Esophagus squamous epithelium (tissue), 5 donors: ENCODE measurements at places on chromosomes 12 and 14.

- DNase-seq, result no peak
These were observed 220.6 kb upstream of the HMGA2 start for GRCh38 chr12:65603438-65604351.

- no peak for DNase-seq
These were observed 87.3 kb downstream of the SUDS3 start for GRCh38 chr12:118463677-118464076.

DNA sequence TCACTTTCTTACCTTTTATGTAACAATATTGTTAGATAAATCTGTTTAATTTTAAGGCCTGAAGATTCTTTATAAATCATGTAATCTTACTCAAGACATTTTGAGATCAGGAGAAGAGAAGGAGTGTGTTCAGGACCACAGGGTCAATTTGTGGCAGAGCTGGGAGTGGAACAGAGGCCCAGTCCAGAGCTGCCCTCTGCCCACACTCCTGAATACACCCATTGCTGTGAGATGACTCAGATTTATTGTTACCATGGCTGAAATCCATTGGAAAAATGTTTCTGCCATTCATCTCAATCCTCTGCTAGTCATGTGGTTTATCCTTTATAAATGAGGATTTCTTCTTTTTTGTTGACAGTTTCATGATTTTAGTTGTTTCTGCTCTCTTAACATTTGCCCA lies 100.5 kb upstream of the STXBP6 start:
- no peak for DNase-seq

- no peak for DNase-seq
These were observed 13.4 kb upstream of the IFI27 start for GRCh38 chr14:94097091-94097490.

- DNase-seq, result no peak
These were observed 28.2 kb downstream of the KLRK1 start for GRCh38 chr12:10361622-10362021.

- no peak for DNase-seq
These were observed at the start of gene LUM for GRCh38 chr12:91111366-91112325. LUM (minus strand) TSS chr12:91111494; CDS start chr12:91108979, 2,515 bp downstream.

GRCh38 chr12:30047516-30048254 lies 263.9 kb upstream of the TMTC1 start:
- no peak for DNase-seq

DNA sequence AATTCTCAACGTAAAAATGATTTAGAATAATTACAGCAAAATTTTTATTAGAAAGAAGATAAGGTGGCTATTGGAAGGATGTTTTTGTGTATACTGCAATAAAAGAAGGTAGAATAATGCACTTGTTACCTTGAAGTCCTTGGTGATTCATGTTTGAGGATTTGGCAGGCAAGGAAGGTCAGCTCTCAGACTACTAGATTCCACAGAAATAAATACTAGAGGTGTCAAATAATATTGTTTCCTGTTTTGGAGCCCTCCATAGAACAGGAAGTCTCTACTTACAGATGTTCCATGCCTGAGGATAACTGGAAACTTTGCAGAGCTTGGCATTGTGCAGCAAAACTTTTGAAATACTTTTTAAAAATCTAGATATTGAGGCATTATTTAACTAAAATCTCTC lies 284.3 kb upstream of the SYT1 start:
- DNase-seq, result no peak

GRCh38 chr12:55626154-55626553 lies 10.5 kb upstream of the OR10P1 start:
- DNase-seq, result no peak

GRCh38 chr12:55877824-55878223 lies 35.1 kb upstream of the MMP19 start:
- no peak for DNase-seq

DNA sequence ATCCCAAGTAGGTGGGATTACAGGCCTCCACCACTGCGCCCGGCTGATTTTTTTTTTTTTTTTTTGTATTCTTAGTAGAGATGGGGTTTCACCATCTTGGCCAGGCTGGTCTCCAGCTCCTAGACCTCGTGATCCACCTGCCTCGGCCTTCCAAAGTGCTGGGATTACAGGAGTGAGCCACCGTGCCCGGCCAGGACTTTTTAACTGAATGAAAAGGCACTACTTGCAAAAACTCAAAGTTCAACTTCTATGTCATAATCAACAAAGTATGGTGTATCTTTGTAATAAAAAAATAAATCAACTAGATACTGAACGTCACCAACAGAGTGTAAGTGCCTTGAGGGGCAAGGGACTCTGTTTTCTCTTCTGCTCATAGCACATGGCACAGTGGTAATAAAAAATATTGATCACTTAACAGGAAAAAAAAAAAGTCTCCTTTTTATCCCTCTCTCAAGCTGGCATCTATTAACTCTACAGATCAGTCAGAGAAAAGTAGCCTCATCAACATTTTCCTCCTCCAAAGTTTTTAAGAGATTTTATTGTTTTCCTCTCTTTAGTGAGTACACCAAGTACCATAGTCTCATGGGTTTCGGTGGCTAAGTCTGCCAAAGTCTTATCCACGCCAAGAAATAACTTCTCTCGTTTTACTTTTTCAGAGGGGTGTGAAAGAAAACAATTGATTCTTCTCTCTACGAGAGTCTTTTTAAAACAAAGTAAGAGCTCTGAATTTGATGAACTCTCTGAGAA lies 10.6 kb upstream of the FOXN3 start:
- no peak for DNase-seq

DNA sequence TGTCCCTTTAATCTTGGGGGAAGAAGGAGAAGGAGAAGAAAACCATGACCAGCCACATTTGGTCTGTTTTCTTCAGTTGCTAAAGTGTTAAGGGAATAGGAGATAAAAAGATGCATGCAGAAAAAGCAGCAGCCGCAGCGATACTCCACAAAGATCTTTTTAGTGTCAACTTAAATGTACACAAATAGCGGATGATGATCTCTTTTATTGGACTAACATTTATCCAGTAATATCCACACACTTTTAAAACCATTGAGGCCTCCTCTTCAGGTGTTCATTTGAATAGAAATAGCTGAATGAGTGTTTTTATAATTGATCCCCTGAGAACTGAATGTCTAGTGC lies 83.5 kb downstream of the PAPOLA start:
- DNase-seq, result no peak

- DNase-seq, result no peak
These were observed 97.1 kb upstream of the NCOR2 start for GRCh38 chr12:124664395-124665111.

DNA sequence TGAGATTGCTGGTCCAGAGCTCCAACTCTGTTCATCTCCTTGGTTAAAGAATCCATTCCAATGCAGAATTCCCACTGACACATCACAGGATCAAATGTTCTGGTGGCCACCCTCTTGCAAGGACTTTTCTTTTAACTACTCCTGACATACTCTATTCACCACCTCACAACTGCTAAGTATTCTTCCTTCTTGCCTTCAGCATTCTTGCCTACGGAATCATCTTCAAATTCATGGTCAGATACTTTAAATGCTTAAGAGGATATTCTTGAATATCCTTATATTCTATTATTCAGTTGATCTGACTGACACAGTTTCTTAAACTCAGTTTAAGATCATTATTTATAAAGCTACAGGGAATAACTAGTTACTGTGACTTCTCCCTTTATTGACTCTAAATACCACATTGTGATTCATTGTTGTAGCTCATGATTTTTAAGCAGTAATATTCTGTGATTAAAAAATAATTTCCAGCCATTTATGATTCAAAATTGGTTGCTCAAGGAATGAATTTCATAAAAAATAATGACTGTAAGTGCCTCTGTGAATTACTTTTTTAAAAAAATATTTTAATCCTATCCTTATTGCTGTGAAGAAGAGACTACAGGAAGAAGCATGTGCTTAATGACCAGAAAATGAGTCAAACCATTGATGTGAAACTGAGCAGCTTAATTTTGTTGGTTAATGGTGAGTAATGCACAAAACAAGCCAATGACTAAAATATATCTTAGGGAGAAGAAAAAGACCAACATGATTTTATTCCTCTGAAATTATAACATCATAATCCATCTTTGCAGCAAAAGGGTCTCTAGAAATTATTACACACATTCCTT lies 207.1 kb downstream of the PIK3C2G start:
- no peak for DNase-seq

DNA sequence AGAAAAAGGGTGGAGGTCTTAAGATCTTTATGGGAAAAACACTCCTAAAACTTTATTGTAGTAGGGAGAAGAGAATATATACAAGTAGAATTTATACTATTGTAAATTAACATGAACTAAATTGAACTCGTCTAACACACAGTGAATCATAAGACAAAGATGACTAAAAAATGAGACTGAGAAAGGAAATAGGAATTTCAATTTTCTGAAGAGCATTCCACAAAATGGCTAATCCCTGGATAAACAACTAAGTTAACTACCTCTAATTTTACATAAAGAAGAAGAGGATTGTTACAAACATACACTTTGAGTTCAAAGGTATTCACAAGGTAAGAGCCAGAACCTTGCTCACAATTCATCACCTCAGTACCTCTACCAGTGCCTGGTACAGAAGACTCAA lies 2.0 kb downstream of the MAP4K5 start:
- no peak for DNase-seq

DNA sequence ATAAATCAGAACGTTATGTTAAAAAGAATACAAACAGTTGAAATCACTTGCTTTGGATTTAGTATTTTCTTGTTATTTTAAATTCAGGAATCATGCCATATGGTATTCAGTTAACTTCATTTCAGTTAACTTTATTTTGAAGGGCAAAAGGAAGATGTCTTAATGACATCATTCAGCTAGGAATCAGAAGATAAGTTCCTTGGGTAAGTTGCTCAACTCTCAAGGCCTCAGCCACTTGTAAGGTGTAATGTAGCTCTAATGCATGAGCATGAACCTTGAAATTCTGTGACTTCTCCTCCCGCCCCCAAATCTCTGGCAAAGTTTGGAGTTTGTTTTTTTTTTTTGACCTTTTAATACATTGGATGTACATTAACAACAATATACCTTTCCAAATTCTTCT lies 42.6 kb downstream of the FRS2 start:
- DNase-seq, result no peak

GRCh38 chr14:90632451-90632850 lies 183.8 kb downstream of the TTC7B start:
- no peak for DNase-seq

GRCh38 chr12:100200463-100201181 lies at the start of gene ACTR6:
ACTR6 (plus strand) TSS chr12:100200815; CDS start chr12:100200852, 37 bp downstream.
- DNase-seq, result peak; percentile 62

DNA sequence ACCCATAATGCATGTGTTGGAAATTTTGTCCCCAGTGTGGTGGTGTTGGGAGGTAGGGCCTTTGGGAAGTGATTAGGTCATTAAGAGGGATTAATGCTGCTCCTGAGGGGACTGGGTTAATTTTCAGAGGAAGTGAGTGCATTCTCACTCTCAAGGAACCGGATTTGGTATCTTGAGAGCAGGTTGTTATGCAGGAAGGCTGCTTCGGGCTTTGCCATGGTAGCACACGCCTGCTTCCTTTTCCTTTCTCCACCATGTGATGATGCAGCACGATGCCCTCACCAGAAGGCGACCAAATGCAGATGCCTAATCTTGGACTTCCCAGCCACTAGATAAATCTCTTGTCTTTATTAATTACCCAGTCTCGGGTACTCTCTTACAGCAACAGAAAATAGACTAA lies 257.1 kb downstream of the SSPN start:
- no peak for DNase-seq

DNA sequence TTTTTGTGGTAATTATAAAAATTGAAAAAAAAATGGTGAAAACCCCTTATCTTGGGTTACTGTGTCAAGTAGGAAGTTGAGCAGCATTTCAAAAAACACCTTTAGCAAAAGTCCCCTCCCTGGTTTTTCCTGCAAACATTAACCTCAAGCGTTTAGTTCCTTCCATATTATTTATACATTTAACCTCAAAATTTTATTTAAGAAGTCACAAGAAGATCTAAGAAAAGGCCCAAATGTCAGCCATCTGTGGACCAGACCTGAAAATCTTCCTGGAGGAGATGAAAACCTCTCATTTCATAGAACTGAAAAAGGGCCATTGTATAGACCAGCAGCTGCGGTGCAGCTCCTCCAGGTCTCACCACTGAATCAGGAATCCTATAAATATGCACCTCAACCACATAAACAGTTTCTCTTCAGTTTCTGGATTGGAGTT lies 40.4 kb upstream of the BTG1 start:
- DNase-seq, result no peak

GRCh38 chr14:106666341-106666740 lies 1140.0 kb downstream of the TMEM121 start:
- no peak for DNase-seq

DNA sequence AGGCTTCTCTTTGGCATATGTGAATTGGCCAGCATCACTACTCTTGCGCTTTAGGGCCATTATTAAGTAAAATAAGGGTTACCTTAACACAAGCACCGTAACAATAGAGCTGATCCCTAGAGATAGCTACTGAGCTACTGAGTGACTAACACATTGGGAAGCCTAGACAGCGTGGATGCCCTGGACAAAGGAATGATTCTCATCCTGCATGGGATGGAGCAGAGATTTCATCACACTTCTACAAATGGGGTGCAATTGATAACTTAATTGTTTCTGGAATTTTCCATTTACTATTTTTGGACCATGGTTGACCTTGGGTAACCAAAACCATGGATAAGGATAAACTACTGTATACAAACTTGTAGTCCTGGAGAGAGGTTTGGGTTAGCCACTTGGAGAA lies 57.1 kb downstream of the FBXO34 start:
- no peak for DNase-seq

- DNase-seq, result no peak
These were observed 71.9 kb upstream of the METAP2 start for GRCh38 chr12:95402096-95402495.

- DNase-seq, result no peak
These were observed 502.6 kb downstream of the DIO2 start for GRCh38 chr14:79708426-79709388.
